ENCODE measurements at places on chromosomes 4 and X.

GRCh38 chr4:130336585-130337217 is 1240.7 kb downstream of the C4orf33 start:
- no peak for DNase-seq

- no peak for DNase-seq
Observed at GRCh38 chr4:115054836-115055235, 58.6 kb downstream of the NDST4 start.

GRCh38 chrX:43735957-43736356 is 79.9 kb downstream of the MAOA start:
- DNase-seq = no peak

- DNase-seq = no peak
Observed at GRCh38 chr4:57190601-57191481, 80.7 kb upstream of the IGFBP7 start.

DNA sequence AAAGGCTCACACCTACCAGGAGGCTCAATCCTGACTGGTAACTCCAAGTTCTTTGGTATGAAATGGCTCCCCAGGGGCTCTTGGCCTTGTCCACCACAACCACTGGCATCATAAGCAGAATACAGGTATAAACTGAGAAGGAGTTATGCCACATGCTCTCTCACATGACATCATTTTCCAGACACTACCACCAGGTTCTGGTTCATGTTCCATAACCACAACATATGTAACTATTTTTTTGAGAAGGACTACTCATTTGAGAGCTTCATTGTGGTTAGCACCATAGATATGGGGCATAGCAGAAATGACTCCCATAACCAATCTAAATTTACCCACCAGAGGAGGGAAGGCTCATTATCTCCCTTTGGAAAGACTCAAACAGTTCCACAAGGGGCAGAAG is 19.6 kb downstream of the PRDM5 start:
- DNase-seq = no peak

GRCh38 chrX:24920769-24921168 is 95.0 kb downstream of the ARX start:
- DNase-seq = no peak

DNA sequence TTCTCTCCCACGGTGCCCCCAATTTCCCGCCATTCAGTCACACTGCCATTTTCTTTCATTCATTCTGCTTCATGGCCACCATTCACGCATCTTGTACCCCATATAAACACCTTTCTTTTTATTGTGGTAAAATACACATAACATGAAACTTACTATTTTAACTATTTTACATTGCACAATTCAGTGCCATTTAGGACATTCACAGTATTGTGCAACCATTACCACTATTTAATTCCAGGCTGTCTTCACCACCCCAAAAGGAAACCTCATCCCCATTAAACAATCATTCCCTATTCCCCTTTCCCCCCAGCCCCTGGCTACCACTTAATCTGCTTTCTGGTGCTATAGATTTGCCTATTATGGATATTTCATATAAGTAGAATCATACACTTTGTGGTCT is 15.9 kb downstream of the SPACA5 start:
- no peak for DNase-seq

DNA sequence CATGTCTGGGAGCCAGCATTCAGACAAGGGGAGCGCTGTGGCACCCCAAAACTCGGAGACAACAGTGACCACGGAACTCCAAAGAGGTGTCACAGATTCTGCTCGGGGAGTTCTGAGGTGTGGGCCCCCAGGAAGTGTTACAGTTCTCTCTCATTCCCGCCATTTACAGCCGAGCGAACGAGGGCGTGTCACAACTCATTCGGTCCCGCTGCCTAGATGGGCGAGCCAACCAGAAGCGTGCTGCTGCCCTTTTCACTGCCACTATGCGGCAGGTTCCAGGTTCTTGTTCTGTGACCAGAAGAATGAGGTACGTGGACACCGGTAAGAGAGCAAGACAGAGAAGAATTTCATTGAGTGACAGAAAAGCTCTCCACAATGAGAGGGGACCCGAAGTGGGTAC is 1370.6 kb upstream of the AGA start:
- no peak for DNase-seq

GRCh38 chrX:15814771-15815365 is 24.6 kb downstream of the ZRSR2 start:
- peak; percentile 2 for DNase-seq

- no peak for DNase-seq
Observed at GRCh38 chr4:10589321-10589720, 95.2 kb downstream of the CLNK start.
